Stimulated activated CD4-positive, alpha-beta T cell treated with anti-CD3 and anti-CD28 coated beads, TNF-alpha, amount 100 ng/mL, for 4 hours (primary cell): ENCODE measurements at places on chromosomes 1 and 21.

- DNase-seq = no peak
Measured at GRCh38 chr21:43355266-43355924, 71.5 kb downstream of the SIK1 start.

DNA sequence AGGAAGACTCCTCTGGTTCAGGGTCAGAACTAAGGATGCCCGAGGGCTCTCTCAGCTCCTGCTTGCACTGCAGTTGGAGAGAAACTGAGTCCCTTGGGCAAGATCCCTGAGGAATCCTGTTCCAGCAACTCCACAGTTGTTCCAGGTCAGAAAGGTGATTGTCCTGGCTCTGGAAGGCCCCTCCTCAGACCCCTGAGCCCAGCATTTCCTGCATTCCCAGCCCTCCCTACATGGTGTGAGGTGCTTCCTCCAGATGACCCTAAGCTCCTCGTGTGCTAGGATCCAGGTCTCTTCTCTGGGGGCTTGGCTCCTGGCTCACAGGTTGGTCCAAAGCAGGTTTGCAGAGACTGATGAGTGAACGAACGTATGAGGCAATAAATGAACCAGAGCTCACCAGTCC is 11.5 kb downstream of the LDLRAD1 start:
- no peak for DNase-seq

- DNase-seq = no peak
Measured at GRCh38 chr1:24920533-24920925, 9.5 kb downstream of the RUNX3 start.

GRCh38 chr1:243236604-243237252 is 18.4 kb downstream of the CEP170 start:
- no peak for DNase-seq

DNA sequence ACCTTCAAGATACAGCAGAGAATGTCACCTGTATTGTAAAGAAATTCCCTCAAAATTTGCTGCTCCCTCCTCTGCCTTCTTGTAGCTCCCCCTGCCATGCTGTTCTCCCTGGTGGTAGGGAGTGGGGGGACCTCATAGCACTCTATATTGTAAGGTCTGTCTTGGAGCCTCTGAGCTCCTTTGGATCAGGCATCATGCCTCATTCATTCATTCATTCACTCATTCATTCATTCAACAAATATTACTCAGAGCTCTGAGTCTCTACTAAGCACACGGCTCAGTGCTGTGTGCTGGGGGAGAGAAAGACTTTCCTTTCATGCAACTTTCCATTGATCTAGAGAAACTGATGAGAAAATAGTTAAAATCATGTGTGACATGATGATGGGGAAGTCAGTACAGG is 27.1 kb upstream of the EPHB2 start:
- DNase-seq = no peak

- no peak for DNase-seq
Measured at GRCh38 chr1:121558514-121558913, 373.7 kb downstream of the SRGAP2C start.

DNA sequence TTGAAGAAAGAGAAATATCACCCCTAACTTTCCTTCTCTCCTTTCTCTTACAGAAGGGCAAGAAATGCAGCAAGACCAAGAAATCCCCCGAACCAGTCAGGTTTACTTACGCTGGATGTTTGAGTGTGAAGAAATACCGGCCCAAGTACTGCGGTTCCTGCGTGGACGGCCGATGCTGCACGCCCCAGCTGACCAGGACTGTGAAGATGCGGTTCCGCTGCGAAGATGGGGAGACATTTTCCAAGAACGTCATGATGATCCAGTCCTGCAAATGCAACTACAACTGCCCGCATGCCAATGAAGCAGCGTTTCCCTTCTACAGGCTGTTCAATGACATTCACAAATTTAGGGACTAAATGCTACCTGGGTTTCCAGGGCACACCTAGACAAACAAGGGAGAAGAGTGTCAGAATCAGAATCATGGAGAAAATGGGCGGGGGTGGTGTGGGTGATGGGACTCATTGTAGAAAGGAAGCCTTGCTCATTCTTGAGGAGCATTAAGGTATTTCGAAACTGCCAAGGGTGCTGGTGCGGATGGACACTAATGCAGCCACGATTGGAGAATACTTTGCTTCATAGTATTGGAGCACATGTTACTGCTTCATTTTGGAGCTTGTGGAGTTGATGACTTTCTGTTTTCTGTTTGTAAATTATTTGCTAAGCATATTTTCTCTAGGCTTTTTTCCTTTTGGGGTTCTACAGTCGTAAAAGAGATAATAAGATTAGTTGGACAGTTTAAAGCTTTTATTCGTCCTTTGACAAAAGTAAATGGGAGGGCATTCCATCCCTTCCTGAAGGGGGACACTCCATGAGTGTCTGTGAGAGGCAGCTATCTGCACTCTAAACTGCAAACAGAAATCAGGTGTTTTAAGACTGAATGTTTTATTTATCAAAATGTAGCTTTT is 2.4 kb downstream of the CCN1 start:
- no peak for DNase-seq

DNA sequence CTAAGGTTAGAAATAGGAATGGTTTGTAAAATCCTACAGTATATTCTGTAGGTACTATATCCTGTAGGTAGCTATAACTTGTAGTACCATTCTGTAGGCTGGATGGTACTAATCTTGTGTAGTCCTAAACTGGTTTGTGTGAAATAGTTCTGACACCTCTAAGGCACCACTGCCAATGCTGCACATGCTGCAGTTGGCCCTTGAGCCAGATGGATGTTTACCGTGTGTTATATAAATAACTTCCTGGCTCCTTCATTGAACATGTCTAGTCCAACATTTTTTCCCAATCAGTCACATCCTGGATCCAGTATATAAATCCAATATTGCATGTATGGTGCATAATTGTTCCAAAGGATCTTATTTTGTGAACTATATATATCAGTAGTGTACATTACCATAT is 89.5 kb upstream of the GNG4 start:
- no peak for DNase-seq

DNA sequence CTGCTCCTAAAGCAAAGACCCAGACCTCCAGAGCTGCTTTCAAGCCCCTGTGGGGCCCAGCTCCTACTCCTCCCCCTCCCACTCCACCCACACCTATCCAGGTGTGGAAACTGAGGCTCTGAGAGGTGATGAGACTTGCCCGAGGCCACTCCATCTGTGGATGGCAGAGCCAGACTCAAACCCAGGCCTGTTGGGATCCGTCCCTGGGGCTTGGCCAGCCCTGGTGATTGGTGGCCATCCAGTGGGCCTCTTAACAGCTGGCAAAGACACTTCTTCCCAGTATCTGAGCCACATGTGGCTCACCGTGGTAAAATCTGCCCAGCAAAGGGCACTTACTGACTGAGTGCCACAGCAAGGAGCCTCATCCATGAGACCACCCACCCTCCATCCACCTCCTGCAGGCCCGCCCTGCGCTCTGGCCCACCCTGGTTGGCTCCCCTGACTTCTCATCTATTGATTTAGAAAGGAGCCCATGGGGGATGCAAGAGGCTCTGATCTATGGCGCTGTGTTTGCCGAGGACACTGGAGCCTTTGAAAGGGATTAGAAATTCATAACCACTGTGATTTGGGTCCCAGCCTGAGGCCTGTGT is 398.5 kb downstream of the PTPRU start:
- DNase-seq = no peak

- no peak for DNase-seq
Measured at GRCh38 chr1:214260561-214261205, 20.3 kb upstream of the SMYD2 start.

GRCh38 chr1:181043025-181043888 is 9.5 kb downstream of the MR1 start:
- no peak for DNase-seq

GRCh38 chr1:10857687-10858086 is 61.2 kb upstream of the CASZ1 start:
- no peak for DNase-seq
